ENCODE measurements at places on chromosomes 1 and 21.

- no peak for DNase-seq
These were observed 201.5 kb downstream of the NTNG1 start for GRCh38 chr1:107342316-107342715.

- no peak for DNase-seq
These were observed 3.4 kb upstream of the HEYL start for GRCh38 chr1:39642796-39643195.

DNA sequence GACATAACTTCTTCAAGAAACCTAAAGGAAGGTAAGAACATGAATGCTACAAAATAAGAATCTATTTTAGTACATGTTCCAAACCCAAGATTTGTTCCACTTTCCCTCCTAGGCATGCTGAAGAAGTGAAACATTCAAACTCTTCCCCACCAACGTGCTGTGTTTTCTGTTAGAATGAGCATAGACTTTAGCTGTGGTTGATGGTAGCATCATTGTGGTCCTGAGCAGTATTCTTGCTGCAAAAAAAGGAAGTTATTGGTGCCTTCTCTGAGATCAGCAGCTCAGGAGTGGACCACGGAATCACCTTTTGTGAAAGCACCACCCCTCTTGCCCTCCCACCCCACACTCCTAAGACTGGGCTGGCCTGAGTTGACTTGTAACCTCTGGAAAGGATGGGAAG is 100.4 kb upstream of the POGK start:
- no peak for DNase-seq

DNA sequence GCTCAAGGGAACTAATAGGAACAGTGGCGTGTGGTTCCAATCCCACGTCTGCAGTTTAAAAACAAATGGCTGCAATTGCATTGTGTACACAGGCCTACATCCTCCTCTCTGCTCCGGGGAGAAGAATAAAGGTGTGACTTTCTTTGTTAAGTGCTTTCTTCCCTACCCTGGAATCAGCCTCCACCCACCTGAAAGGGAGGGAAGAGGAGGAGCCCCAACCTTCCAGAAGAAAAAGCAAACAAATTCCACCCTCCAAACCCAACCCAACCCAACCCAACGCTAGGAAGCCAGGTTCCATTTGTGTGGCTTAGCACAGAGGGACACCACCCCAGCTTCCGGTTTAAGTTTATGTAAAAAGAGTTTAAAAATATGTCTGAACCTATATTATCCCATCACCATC is 11.8 kb upstream of the BACE2 start:
- DNase-seq = no peak

GRCh38 chr1:43334453-43335205 is 3.0 kb upstream of the MPL start:
- DNase-seq = no peak

DNA sequence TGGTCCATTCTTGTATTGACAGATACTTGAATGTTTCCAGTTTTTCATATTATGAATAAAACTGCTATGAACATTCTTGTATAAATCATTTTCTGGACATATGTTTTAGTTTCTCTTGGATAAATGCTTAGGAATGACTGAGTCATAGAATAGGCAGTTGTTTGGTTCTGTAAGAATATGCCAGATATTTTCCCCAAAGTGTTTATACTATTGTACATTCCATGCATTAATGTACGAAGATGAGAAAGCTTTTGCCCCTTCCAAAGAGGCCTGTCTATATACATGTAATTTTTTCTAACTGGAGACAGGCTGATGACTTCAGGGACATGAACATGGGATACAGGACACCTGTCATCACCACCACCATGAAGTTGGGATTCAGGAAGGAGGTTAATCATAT is 11.3 kb downstream of the NBPF3 start:
- DNase-seq = no peak

DNA sequence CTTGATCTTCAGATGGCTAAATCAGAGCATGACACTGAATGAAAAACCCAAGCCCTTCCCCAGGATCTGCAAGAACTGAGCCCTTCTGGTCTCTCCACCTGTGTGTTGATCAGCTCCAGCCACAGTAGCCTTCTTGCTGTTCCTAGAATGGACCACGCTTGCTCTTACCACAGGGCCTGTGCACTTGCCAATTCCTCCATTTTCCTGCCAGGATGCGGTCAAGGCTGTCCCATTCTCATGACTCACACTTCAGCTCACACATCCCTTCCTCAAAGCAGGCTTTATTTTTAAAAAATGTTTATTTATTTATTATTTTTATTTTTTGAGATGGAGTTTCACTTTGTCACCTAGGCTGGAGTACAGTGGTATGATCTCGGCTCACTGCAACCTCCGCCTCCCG is 43.6 kb upstream of the GRHL3 start:
- no peak for DNase-seq

GRCh38 chr1:201560328-201561194 is 21.6 kb downstream of the NAV1 start:
- DNase-seq = no peak

DNA sequence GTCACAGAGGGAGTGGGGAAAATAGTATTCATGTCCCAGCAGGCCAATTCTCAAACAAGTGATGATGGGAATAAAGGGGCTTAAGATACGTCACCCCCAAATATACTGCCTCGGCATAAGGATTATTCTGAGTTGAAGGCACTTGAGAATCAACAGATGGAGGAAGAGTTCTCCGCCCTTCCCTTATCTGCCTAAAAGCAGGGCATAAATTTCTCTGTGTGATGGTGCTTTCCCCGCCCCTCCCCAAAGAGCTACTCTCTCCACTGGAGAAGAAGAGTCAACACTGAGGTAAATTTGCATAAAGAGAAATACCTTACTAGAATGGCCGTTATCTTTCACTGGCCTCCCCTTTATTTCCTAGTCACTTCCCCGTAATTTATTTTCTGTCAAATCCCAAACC is 18.7 kb downstream of the BECN2 start:
- DNase-seq = no peak

DNA sequence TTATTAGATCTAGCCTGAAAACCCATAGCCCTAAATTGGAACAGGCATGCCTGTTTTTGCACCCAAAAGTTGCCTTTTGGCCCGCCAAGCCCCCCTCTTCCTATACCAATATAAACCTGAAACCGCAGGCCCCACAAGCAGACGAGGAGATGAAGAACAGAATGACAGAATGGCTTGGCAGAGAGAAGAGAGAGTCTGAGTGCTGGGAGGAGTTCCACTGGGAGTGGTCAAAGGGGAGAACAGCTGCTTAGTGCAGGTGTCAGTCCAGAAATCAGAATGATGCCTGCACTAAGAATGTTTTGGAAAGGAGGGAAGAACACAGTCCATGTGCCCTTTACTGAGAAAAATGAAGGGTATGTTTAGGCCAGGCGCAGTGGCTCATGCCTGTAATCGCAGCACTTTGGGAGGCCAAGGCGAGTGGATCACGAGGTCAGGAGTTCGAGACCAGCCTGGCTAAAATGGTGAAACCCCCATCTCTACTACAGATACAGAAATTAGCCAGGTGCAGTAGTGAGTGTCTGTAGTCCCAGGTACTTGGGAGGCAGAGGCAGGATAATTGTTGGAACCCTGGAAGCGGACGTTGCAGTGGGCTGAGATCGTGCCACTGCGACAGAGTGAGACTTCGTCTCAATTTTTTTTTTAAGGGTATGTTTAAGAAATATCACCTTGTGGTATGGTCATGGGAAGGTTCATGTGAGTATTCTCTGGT is 9.4 kb downstream of the DYRK1A start:
- DNase-seq = no peak

- DNase-seq = no peak
These were observed 68.5 kb downstream of the HHAT start for GRCh38 chr1:210397252-210397651.

GRCh38 chr1:238664139-238664538 is 722.2 kb upstream of the CHRM3 start:
- no peak for DNase-seq

GRCh38 chr1:165882168-165882837 is 54.9 kb downstream of the UCK2 start:
- DNase-seq = no peak

DNA sequence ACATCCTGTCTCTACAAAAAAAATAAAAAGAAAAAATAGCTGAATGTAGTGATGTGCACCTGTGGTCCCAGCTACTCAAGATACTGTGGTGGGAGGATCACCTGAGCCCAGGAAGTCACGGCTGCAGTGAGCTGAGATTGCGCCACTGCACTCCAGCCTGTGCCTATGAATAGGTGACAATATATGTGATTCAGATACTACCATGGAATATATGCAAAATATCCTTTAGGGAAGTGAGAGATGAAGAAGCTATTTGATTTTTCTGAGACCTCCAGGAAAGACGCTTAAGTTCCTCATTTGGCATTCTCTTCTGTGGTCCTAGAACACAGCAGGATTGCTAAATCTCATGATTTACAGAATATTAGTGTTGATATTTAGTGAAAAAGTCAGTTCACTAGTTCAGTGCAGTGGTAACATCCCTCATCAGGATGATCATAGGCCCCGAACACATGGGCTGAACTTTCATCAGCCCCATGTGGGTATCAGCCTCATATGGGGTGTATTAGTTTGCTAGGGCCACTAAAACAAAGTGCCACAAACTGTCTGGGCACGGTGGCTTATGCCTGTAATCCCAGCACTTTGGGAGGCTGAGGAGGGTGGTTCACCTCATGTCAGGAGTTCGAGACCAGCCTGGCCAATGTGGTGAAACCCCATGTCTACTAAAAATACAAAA is 6.0 kb upstream of the VASH2 start:
- DNase-seq = no peak

DNA sequence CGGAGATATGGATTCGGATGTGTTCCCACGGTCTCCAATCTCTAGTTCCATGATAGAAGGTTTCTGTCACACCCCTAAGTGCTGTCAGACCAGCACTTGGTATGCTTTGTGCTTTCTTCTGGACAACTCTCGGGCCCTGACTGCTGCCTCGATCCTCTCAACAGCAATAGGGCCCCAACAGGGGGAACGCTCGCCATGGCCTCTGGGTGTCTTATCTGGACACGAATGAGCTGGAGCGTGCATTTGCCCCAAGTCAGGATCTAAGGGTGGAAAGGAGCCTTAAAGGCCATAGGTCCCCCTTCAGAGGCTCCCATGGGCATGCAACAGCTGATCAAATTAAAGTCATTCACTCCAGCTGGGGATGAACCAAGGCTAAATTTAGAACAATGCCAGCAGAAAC is 76.8 kb downstream of the TCP10L start:
- DNase-seq = no peak

DNA sequence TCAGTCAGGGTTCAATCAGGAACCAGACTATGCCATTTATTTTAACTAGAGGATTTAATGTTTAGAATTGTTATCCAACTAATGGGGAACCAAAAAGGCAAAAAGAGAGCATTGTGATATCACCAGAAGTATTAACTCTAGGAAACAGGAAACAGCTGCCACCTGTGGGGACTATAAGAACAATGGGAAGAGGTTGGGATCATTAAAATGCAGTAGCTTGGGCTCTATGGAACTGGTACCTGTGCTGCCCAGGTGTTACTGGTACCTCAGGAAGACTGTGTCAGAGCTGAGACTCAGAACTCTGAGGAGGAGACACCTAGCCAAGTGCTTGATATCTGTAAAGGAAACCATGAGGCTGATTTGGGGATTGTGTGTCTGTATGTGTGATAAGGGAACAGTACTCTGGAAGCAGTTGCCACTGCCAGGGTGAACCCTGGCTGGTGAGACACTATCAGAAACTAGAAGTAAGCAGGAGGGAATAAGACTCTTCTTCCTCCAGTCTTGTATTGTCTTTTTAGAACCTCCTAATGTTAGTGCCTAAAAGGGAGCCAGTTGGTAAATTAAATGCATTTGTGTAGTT is 49.4 kb downstream of the MAN1A2 start:
- DNase-seq = no peak

GRCh38 chr1:101908980-101909379 is 87.7 kb downstream of the OLFM3 start:
- DNase-seq = no peak
